Thymus (tissue), 14 donors: ENCODE measurements at places on chromosomes 4 and X. TPM values are rescaled to one million over a fixed set of nuclear protein-coding genes. Genes with fewer than 3 reads are reported as not detected.

CCDC149 gene
- polyA plus RNA-seq = 6.2 TPM

DNA sequence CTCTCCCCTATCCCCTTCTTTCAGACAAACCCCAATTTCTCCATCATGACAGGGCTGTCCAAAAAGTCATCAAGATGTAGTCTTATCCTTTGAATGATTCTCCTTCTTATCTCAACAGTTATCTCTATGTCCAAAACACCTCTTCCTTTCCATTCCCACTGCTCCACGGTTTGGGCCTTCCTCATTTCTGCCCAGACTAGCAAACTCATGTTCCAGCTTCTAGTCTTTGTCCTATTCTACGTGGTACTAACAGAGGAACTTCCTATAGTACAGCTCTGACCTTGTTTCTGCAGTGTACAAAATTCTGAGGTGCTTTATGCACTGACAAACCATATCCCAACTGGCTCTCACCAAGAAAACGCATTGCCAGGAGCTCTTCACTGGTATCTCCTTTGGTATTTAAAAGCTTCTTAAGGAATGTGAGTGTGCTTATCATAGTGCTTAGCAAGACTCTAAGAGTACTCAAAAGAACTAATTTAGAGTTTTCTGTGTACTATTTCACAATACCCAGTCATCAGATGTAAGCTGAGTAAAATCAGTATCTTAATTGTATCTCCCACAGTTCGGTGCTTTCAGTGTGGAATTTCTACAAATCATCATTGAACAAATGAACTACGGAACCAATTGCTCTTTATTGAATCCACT is 65.5 kb downstream of the MAML3 start:
- no peaks in the 10 kb centered on the region for H3K36me3 ChIP-seq
- no peak overlapping the region for H3K4me3 ChIP-seq
- peaks cover 26% of the 10 kb centered on the region for H3K4me1 ChIP-seq

DNA sequence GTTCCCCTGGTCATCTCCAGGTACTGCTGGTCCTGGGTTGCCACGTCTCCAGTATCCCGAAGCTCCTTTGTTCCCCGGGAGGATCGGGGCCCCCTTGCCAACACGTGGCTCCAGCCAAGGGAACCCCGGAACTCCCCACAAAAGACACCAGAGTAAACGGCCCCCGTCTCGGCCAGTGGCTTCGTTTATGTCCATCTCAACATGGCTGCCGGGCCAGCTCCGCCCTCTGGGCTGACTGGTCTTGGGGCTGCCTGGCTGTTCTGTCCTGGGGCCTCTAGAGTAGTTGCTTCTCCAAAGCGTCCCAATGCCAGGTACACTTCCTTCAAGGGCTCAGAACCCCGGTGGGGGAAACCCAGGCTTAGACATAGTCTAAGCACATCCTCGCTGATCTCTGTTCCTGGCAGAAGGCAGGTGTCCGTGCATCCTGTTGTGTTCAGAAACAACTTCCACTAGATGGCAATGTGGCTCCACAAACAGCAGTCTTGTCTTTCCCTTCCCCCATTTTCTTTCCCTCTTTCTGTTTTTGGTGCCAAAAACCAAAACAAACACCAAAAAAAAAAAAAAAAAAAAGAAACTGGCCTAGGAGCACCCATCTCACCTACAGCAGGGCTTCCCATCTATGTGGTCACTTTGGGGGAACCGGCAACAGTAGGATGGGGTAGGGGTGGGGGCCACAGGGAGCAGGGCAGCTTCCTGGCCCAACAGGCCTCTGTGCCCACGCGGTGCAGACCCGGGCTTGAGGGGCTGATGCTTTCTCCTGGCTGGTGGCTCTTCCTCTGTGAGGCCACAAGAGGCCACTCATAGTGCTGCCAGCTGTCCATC is 35.3 kb downstream of the NBDY start:
- no peaks in the 10 kb centered on the region for H3K27me3 ChIP-seq
- peak overlapping the region; percentile 69 for H3K4me3 ChIP-seq
- H3K27ac ChIP-seq = peak overlapping the region; percentile 89

GRCh38 chrX:107710617-107711391 is 64.8 kb downstream of the TSC22D3 start:
- DNase-seq = peak; percentile 71
- peaks cover under 1% of the 10 kb centered on the region for H3K27me3 ChIP-seq
- peaks cover 27% of the 10 kb centered on the region for H3K36me3 ChIP-seq
- no peak overlapping the region for H3K4me3 ChIP-seq
- peaks cover 39% of the 10 kb centered on the region for H3K4me1 ChIP-seq
- peak overlapping the region; percentile 85 for H3K27ac ChIP-seq

GRCh38 chrX:149950681-149951080 is 12.4 kb upstream of the EOLA2 start:
- no peak overlapping the region for H3K27ac ChIP-seq
- peaks cover 9% of the 10 kb centered on the region for H3K36me3 ChIP-seq
- no peaks in the 10 kb centered on the region for H3K27me3 ChIP-seq
- no peak overlapping the region for H3K4me3 ChIP-seq
- no peak for DNase-seq
- no peaks in the 10 kb centered on the region for H3K4me1 ChIP-seq

DNA sequence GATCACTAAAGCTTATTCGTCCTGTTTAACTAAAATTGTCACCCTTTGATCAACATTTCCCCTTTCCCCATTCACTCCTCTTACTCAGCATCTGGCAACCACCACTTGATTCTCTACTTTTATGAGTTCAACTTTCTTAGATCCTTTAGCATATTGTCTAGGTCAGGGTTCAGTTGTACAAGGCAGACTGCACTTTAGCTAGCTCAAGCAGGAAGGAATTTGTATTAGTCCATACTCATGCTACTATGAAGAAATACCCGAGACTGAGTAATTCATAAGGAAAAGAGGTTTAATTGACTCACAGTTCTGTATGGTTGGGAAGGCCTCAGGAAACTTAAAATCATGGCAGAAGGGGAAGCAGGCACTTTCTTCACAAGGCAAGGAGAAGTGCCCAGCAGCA is 44.3 kb downstream of the TASL start:
- no peaks in the 10 kb centered on the region for H3K4me1 ChIP-seq
- H3K4me3 ChIP-seq = no peak overlapping the region
- H3K27ac ChIP-seq = no peak overlapping the region
- H3K36me3 ChIP-seq = no peaks in the 10 kb centered on the region
- no peak for DNase-seq
- H3K27me3 ChIP-seq = no peaks in the 10 kb centered on the region

BEX1 gene
- 3.1 TPM for polyA plus RNA-seq

DNA sequence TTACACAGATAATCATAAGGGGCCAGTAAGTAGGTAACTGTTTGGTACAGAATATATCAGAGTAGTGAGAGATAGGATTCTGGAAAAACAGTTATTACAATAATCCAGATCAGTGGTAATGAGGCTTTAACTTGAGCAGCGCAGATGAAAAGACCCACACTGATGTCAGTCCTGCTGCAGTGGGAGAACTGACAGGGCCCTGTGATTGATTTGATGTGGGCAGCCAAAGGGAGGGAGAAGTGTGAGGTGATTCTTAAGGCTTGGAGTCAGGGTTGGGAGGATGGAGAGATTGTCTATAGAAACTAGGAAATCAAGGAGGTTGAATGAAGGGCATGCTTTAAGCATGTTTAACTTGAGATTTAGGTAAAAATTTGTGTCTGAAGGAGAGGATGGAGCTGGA is 161.4 kb downstream of the VSIG4 start:
- no peak overlapping the region for H3K27ac ChIP-seq
- H3K36me3 ChIP-seq = no peaks in the 10 kb centered on the region
- peaks cover 2% of the 10 kb centered on the region for H3K4me1 ChIP-seq

- no peak overlapping the region for H3K27ac ChIP-seq
- DNase-seq = no peak
- no peak overlapping the region for H3K4me3 ChIP-seq
Observed at GRCh38 chr4:186500721-186501304, 54.6 kb downstream of the MTNR1A start.

- no peaks in the 10 kb centered on the region for H3K27me3 ChIP-seq
- no peaks in the 10 kb centered on the region for H3K36me3 ChIP-seq
- H3K4me1 ChIP-seq = no peaks in the 10 kb centered on the region
- no peak for DNase-seq
- H3K4me3 ChIP-seq = no peak overlapping the region
- H3K27ac ChIP-seq = no peak overlapping the region
Observed at GRCh38 chr4:70849291-70849690, 9.6 kb upstream of the GRSF1 start.

GRCh38 chr4:145019346-145019745 is 78.7 kb downstream of the ANAPC10 start:
- no peaks in the 10 kb centered on the region for H3K4me1 ChIP-seq
- H3K36me3 ChIP-seq = peaks cover 2% of the 10 kb centered on the region
- no peak overlapping the region for H3K4me3 ChIP-seq
- no peaks in the 10 kb centered on the region for H3K27me3 ChIP-seq
- no peak for DNase-seq
- H3K27ac ChIP-seq = peak overlapping the region; percentile 8

DNA sequence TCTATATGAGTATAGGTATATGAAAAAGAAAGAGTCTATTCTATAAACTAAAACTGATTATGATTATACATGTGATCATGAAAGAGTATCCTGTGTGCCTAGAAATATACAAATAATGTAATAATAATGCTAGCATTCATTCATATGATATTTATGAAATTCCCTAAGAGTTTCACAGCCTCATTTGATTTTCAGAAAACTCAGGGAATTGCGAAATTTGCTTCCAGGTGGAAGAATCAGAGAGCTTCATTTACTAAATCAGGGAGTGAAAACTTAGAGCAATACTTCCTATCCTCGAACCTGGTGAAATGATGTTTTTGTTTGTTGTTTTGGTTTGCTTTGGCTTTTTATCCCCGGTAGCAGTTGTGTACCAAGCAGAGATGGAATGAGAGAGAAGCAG is 1105.7 kb upstream of the SLIT2 start:
- H3K4me3 ChIP-seq = no peak overlapping the region
- H3K27me3 ChIP-seq = no peaks in the 10 kb centered on the region
- H3K36me3 ChIP-seq = no peaks in the 10 kb centered on the region
- H3K4me1 ChIP-seq = no peaks in the 10 kb centered on the region
- no peak overlapping the region for H3K27ac ChIP-seq
- no peak for DNase-seq

GRCh38 chr4:188107931-188108843 is 1.2 kb downstream of the TRIML2 start:
- no peaks in the 10 kb centered on the region for H3K36me3 ChIP-seq
- no peak overlapping the region for H3K27ac ChIP-seq
- no peak for DNase-seq
- H3K27me3 ChIP-seq = no peaks in the 10 kb centered on the region
- H3K4me3 ChIP-seq = no peak overlapping the region

- no peak overlapping the region for H3K4me3 ChIP-seq
- DNase-seq = no peak
- H3K36me3 ChIP-seq = no peaks in the 10 kb centered on the region
- H3K4me1 ChIP-seq = peaks cover 34% of the 10 kb centered on the region
- H3K27me3 ChIP-seq = no peaks in the 10 kb centered on the region
Observed at GRCh38 chr4:10385994-10386394, 71.2 kb downstream of the ZNF518B start.
